ENCODE measurements at places on chromosomes 3 and 15. TPM values are rescaled to one million over a fixed set of nuclear protein-coding genes. Genes with fewer than 3 reads are reported as not detected.
A peak's percentile ranks its signal among the peaks of the same experiment; 100 is the strongest.

DNA sequence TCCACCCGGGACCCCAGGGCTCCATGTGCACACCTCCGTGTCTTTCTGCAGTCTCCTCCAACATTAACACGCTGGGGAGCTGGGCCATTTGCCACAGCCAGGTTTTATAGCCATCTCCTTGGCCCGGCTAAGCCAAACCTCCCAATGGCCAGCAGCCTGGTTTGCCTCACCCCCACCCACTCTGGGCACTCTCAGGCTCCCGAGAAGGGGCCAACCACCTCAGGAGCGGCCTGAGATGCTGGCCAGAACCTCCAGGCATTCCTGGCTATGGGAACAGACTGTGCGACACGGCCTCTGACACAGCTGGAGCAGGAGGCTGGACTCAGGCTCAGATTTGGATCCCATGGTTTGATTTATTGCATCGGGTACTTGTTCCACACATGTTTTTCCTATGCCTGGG, 289.7 kb downstream of the RPLP1 start:
- DNase-seq: no peak

DNA sequence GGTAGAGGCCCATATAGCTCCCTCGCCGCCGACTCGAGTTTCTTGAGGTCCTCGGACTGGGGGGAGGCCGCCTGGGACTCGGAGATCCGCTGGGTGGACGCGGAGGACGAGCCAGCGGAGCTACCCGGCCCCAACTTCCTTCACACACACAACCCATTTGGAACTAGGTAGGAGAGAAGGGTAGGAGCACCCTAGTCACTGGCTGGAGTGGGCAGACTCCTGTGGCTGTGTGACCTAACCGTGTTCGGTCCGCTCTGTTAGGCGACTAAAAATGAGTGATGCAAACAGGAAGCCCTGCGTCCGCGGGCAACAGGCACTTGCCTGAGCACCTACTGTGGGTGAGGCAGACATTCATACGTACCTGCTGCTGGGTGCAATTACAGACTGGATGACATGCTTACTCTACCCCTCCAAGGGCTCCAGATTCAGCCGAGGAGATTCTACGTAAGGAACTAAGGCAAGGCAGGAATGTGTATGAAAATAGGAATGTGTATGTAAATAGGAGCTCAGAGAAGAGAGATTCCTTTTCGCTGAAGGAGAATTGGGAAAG, 4.6 kb upstream of the SIN3A start:
- no peak for DNase-seq

The ALDH1A3 gene
- total RNA-seq: 79.9 TPM

- no peak for DNase-seq
Measured at GRCh38 chr3:123287962-123288302, 86.2 kb downstream of the SEC22A start.

GRCh38 chr15:90482124-90483011, 47.4 kb upstream of the CRTC3 start:
- DNase-seq: no peak

DNA sequence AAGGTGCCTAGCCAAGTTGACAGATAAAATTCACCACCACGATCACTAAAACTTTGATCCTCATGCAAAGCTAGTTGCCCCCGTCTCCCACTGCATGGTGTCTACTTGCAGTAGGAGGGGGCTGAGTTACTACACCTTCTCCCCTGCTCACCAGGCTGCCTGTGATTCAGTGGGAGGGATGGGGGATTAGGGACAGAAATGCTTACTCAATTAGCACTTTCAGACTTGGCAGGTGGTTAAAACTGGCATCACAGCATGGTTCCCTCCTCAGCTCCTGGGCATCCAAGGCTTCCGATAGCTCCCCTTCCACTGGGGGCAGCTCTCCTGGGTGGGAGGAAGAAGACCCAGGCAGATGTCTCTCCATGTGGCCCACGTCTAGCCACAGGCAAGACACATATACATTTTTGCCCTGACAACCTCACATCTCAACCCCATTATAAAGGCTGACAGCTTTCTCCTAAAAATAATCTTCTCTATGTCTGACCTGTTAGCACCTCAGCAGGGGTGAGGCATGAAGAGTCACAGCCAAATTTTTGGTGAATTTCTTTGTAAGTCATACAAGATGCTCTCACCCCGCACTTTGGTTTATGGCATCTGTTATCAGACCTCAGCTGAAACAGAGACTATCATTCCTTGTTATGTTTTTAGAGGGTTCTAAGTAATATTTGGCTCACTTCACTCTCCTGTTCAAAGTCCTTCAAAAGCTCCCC, 369.0 kb downstream of the SV2B start:
- no peak for DNase-seq

- DNase-seq: no peak
Measured at GRCh38 chr3:196051282-196052076, 30.4 kb downstream of the TFRC start.

DNA sequence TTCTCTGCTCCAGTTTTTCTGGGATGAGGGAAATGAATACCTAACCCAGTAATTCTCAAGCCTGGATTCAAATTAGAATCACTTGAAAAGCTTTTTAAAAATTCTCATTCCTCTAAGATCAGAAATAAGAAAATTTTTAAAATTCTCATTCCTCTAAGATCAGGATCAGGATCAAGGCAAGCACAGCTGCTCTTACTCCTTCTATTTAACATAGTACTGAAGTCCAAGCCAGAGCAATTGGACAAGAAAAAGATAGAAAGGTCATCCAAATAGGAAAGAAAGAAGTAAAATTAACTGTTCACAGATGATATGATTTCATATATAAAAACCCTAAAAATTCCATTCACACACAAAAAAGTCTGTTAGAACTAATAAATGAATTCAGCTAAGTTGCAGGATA, 24.2 kb upstream of the CLRN1 start:
- no peak for DNase-seq

DNA sequence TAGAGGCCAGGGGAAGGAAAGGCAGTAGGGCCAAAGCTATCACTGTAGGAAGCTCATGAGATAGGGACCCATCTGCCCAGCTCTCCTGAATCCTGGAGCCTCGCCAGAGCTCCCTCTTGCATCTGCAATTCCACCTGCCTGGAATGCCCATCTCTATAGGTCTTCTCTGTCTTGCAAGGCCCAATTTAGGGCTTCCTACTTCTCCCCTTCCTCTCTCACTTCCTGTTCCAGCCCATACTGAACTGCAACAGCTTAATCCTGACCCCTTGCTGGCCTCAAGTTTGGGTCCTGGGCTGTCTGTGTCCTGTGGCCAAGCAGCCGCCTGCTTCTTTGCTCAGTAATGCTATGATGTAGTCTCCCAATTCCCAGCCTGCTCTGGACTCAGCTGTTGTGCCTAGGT, 3.6 kb upstream of the PTPN23 start:
- no peak for DNase-seq

DNA sequence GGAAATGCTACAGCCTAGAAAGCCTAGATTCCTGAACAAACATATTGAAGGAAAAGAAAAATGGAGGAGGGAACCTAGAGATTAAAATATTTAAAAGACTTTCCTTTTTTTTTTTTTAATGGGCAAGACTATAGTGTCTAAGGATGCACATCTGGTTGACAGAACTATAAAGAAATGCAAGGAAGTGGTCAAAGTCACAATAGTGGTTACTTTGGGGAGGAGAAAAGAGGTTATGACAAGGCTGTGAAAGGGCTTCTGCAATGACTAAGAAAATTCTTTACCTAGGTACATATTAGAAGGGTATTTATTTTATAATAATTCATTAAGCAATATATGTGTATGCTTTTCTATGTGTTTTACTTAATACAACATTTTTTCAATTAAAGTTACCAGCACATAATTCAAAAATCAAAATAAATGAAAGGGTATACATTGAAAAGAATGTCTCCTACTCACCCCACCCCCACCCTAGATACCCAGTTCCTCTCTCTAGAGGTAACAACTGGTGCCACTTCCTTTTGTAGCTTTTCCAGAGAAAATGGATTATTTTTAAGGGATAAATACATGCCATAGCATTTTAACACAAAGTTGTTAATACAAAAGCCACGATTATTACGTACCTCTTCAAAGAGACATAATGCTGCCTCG, 70.1 kb downstream of the HERC1 start:
- DNase-seq: no peak

GRCh38 chr3:177015881-177016280, 181.4 kb downstream of the TBL1XR1 start:
- no peak for DNase-seq

DNA sequence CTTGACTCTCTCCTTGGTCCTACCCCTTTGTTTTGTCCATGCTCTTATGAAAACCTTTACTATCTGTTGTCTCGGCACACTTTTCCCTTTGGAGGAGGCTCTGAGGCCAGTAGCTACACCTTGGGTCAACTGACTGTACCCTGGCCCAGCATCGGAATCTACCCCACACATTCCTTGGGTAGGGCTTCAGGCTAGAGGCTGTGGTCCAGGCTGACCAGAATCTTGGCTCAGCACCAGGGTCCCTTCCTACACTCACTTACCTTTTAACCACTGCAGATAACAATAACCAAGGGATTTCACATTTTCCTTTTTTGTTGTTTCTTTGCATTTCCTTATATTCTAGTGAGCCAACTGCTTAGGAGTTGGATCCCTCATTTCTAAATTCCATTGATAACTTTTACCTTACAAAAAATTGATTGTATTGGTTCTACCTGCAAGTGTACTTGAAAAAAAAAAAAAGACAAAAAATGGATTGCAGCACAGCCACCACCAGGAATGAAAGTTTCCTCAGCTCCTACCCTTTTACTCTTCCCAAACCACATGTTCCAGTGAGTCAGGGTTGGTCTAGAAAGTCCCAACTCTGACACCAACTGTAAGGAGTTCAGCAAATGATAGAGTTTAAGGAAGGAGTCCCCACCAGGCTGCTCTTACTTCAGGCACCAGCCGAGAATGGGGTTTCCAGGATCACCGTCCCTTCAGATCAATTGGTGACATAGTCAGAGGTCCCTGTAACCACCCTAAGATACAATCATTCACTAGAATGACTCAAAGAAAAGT, 95.6 kb downstream of the FBLN2 start:
- DNase-seq: no peak

DNA sequence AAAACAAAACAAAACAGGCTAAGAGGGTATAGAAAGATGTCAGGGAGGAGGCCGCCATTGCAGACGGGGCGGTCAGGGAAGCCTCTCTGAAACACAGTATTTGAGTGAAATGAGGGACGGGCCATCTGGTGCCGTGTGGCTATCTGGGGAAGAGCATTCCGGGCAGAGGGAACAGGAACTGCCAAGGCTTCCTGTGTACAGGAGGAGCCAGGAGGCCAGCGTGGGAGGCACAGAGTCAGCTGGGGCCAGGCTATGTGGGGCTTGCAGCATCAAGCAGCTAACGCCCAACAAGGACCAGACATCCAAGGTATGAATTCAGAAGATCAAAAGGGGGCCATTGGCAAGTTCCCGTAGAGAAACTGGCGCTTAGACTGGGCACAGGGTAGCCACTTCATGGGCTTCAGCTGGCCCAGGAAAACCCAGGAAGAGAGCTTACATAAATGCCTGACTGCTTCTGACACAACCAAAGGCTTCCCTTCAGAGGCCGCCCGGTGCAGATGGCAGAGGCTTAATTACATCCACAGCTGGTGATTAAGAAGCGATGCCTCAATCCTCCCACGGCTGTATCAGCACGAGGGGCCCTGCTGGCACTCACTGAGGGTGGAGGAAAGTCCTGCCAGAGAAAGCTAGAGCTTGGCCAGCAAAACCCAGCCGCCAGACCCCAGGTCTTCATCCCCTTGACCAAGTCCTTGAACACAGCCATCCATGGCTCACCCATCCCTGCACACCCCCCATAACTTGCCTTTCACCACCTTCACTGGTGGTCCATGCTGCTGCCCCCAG, 144.9 kb downstream of the MEGF11 start:
- no peak for DNase-seq

The FSIP1 gene
- 1.2 TPM for total RNA-seq

The CA12 gene
- 19.7 TPM for total RNA-seq

The PLA2G4B gene
- total RNA-seq: 0.65 TPM

DNA sequence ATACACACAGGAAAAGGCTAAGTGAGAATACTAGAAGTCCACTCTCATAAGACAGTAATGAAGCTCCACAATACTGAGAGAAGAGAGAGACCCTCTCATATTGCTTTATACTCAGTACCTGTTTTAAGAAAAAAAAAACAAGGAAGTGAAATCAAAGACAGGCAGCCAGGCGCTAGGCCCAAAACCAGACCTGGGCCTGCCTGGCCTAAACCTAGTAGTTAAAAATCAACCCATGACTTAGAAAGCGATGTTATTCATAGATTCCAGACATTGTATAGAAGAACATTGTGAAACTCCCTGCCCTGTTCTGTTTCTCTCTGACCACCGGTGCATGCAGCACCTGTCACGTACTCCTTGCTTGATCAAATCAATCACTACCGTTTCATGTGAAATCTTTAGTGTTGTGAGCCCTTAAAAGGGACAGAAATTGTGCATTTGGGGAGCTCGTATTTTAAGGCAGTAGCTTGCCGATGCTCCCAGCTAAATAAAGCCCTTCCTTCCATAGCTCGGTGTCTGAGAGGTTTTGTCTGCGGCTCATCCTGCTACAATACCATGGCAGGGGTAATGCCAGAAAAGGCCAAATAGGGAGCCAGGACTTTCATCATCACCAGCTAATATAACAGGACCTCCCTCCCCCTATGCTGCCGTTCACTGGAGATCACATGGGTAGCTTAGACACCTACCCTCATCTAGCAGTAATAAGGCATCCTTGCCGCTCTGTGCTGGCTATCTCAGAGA, 1294.1 kb downstream of the NSUN3 start:
- peak; percentile 74 for DNase-seq

The SLC9C1 gene
- not detected for total RNA-seq

GRCh38 chr15:62578546-62578945, 413.5 kb upstream of the C2CD4B start:
- DNase-seq: no peak

The ZPLD1 gene
- total RNA-seq: 0.07 TPM

The GNAT1 gene
- not detected for total RNA-seq

- no peak for DNase-seq
Measured at GRCh38 chr15:91050128-91050455, 27.7 kb upstream of the VPS33B start.

GRCh38 chr15:59723687-59724346, 34.7 kb upstream of the BNIP2 start:
- DNase-seq: no peak

The LYZL4 gene
- not detected for total RNA-seq

GRCh38 chr15:96354731-96355567, 24.4 kb downstream of the NR2F2 start:
- no peak for DNase-seq

DNA sequence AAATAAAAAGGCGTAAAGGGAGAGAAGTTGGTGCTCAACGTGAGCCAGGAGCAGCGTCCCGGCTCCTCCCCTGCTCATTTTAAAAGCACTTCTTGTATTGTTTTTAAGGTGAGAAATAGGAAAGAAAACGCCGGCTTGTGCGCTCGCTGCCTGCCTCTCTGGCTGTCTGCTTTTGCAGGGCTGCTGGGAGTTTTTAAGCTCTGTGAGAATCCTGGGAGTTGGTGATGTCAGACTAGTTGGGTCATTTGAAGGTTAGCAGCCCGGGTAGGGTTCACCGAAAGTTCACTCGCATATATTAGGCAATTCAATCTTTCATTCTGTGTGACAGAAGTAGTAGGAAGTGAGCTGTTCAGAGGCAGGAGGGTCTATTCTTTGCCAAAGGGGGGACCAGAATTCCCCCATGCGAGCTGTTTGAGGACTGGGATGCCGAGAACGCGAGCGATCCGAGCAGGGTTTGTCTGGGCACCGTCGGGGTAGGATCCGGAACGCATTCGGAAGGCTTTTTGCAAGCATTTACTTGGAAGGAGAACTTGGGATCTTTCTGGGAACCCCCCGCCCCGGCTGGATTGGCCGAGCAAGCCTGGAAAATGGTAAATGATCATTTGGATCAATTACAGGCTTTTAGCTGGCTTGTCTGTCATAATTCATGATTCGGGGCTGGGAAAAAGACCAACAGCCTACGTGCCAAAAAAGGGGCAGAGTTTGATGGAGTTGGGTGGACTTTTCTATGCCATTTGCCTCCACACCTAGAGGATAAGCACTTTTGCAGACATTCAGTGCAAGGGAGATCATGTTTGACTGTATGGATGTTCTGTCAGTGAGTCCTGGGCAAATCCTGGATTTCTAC, at the start of gene RARB:
Gene RARB (plus strand): TSS at position 322 of the 847 bp plus-strand sequence. CDS start 469 bp downstream, at position 791.
- peak; percentile 60 for DNase-seq

Measured in epithelial cell of proximal tubule (primary cell).